Stimulated activated CD4-positive, alpha-beta T cell treated with anti-CD3 and anti-CD28 coated beads, TNF-alpha, amount 100 ng/mL, for 4 hours (primary cell): ENCODE measurements at places on chromosomes 12 and 14.

DNA sequence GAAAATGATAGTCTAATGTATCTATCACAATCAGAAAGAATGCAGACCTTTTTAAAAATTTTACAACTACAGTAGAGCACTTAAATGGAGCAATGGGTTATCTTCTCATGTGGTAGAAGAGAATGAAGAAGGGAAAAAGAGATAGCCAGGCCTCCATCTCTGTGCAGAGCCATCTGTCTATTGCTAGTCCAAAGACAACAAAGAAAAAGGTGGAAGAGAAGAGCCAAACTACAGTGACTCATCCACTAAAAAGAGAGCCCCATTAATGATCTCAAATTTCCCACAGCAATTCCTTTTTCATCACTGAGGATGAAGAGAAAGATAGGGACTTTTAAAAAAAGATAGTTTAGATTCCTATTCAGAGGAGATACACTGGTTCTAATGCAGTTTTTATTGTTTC, 232.9 kb downstream of the ATXN7L3B start:
- no peak for DNase-seq

GRCh38 chr14:24411443-24412389, 12.9 kb downstream of the NYNRIN start:
- DNase-seq = no peak

DNA sequence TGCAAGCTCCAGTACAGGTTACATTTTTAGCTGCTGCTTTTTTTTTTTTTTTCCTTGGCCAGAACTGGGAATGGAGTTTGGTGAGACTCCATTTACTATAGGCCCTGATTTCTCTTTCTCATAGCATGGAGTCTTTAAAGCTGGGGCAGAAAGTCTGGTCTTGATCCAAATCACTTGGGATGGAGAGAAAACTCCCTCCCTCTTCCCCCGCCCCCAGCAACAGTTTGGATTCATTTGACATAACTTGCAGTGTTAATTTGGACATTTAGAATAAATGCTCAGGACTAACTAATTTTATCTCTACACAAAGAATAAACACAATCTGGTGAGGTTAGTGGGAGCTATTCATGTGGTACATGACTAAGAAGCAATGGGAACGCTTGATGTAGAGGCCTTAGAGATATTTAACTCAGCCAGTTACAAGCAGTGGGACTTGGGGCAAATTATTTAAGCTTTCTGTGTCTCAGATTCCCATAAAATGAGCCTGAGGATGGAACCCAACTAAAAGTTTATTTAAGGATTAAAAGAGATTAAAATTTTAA, 107.3 kb upstream of the ARHGAP5 start:
- no peak for DNase-seq

- DNase-seq = no peak
Observed at GRCh38 chr12:126084480-126084879, 1019.2 kb downstream of the AACS start.

- DNase-seq = no peak
Observed at GRCh38 chr12:48973941-48974673, 2.6 kb upstream of the WNT10B start.

GRCh38 chr12:80260269-80260668, 160.9 kb downstream of the OTOGL start:
- no peak for DNase-seq

DNA sequence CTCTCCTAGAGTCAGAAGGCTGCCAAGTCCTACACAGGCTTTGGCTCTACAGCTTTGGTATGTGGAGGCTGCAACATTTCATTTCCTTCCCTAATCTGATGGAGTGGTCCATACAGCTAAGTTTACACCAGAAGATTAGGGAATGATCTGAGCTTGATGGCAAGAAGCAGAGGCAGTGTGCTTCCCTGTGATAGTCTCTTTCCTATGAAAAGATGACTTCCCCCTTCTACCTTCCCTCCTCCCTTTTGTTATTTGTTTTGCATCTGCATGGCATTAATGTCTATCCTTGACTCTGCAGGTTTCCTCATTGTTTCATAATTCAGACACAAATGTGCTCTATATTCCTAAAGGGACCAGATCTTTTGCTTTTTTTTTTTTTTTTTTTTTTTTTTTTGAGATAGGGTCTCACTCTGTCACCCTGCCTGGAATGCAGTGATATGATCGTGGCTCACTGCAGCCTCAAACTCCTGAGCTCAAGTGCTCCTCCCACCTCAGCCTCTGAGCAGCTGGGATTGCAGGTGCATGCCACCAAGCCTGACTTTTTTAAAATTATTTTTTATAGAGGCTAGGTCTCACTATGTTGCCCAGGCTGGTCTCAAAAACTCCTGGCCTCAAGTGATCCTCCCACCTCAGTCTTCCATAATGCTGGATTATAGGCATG, 76.3 kb downstream of the GRIP1 start:
- DNase-seq = no peak

DNA sequence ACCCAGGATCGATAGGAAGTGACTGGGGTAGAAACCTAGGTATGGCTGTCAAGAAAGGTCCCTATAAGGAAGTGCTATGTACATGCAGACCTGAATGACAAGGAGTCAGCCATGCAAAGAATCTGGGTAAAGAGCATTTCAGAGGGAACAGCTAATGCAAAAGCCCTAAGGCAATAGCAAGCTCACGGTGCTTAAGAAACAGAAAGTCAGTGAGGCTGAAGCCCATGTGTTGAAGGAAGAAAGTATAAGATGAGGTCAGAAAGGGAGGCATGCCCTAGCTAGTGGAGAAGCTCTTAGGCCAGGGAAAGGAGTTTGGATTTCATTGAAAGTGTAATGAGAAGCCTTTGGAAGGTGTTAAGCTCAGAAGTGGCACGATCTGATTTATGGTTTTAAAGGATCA, 6.0 kb upstream of the ADCY6 start:
- no peak for DNase-seq

- no peak for DNase-seq
Observed at GRCh38 chr12:19882346-19882745, 443.1 kb downstream of the AEBP2 start.

DNA sequence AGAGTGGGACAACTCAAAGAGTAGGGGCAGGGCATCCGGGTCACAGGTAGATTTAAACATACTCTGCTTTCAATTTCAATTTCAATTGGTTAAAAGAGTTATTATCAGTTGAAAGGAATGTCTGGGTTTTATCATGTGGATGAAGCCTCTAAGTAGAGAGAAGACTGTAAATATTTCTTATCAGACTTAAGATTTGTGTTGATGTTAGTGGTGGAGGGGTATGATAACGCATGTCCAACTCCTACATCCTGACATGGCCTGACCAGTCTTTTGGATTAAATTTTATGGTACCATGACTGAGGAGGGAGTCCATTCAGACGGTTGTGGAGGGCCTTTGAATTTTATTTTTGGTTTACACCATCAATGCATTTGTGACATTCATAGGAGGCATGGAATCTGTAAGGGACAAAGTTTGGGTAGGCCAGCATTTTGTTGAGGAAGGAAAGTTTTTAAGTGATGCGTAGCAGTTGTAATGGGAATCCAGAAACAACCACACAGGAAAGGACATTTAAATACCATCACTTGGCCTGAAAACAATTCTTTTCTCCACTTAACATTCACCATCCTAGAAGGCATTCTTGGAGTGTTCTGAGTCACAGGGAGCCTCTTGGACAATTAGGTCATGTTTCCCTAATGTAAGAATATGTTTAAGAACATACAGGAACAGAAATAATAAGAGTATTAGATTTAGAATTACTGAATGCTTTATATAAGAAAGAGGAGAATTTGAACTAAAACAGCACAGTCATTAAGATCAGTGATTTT, 371.9 kb downstream of the ATP23 start:
- DNase-seq = no peak

DNA sequence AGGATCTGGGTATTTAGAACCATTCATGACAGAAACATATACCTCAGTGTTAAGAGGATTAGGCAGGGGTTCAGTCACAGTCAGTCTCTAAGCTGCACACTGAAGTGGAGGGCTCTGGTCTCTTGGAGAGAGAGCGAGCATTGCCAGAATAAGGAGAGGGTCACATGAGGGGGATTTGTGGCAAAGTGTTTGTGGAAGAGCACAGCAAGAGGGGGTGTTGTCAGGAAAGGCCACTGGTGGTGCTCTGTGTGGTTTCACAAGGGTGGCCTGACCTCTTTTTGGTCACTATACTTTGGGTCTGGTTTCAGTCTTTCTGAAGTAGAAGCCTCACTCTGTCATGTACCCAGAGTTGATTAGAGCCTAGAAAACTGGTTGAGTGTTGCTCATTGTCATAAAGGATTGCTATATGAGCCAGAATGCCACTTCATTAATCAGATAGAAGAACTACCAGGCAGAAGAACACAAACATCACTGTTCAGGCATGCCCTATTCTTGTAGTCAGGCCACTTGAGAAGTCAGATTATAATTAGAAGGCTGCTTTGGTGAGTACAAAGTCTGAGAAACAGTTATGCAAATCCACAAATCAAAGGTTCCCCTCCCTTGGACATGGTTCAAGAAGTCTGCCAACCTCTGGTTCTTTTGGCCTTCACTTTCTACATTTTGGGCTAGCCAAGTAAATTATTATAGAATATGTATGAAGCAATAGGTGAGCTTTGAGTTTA, 8.4 kb downstream of the TMEM19 start:
- no peak for DNase-seq

DNA sequence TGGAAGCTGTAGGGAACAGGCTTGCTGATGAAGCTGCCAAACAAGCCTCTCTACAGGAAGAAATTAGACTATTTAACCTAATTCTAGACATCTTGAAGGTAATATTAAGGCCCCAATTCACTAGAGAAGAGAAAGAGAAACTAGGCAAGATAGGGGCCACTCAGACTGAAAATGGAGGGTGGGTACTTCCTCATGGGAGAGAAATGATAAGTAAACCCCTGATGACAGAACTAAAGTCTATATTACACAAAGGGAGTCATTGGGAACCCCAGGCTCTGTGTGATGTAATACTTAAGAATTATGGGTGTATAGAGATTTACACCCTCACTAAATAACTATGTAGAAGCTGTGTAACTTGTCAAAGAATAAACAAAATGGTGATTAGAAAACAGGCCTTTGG, 64.3 kb downstream of the APOBEC1 start:
- DNase-seq = no peak

DNA sequence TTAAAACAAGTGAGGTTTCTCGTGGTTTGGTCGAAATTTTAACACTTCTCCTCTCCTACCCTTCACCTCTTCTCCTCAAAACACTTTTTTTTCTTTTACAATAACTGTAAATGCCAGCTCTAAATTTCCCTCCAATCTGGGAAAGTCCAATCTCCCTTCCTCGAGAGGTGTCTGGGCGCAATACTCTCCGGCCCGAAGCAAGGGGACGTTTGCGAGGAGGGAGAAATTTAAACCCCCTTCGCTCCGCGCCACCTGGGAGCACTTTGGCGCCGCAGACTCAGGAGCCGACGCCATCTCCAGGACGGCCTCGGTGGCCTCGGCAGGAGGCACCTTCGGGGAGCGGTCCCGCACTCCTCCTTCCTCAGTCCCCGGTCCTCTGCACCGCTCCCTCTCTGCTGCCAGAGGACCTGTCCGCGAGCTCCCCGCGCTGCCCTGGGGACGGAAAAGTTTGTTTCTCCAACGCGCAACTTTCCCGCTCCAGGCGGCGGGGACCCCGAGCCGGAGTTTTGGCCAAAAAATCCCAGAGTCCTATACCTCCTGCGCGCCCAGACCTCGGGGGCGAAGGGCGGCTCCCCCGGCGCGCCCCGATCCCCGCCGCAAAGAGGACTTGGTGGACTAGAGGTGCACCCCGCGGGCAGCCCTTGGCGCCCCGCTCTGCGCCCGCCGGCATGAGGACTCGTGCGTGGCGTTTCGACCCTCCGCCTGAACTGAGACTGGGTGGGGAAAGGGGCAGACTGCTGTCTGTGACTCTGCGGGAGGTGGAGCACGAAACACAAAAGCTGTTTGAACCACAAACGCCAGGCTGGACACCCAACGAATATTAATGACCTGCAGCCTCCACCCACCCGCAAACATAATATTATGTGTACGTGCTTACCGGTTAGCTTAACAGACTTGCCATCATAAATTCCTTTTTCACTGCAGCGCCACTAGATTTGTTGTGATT, 95.2 kb upstream of the HMGA2 start:
- no peak for DNase-seq
